ENCODE measurements at places on chromosomes 3 and 15. TPM values are rescaled to one million over a fixed set of nuclear protein-coding genes. Genes with fewer than 3 reads are reported as not detected.

TRH gene
- total RNA-seq, result not detected

- no peak for DNase-seq
Observed at GRCh38 chr3:46923559-46924350, 46.2 kb downstream of the PTH1R start.

- no peak for DNase-seq
Observed at GRCh38 chr15:80447077-80447476, 42.9 kb downstream of the ARNT2 start.

- DNase-seq, result no peak
Observed at GRCh38 chr3:88019024-88019423, 39.8 kb downstream of the CGGBP1 start.

- DNase-seq, result no peak
Observed at GRCh38 chr3:54928046-54928770, at the start of gene LRTM1. Gene LRTM1 (minus strand): TSS chr3:54928059. CDS start chr3:54927911, 148 bp downstream.

NANOGP8 gene
- not detected for total RNA-seq

GMPPB gene
- 33.0 TPM for total RNA-seq

DNA sequence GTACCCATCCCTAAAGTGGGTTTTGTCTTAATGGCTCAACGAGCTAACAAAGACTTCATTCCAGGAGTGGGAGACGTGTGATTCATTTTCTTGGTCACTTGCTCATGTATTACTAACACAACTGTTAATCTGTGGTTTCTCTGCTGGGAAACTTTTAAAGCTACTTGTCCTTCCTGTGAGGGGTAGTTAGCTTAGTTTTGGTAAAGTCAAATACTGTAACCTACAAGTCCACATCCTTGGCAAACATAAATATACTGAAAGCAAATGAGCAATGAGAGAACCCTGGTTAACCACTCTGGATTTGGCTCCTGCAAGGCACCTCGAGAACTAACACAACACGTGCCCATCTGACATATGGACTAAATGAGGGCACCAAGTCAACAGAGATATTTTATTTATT lies 19.9 kb downstream of the NOX5 start:
- DNase-seq, result no peak

IMP3 gene
- total RNA-seq, result 115 TPM

DNA sequence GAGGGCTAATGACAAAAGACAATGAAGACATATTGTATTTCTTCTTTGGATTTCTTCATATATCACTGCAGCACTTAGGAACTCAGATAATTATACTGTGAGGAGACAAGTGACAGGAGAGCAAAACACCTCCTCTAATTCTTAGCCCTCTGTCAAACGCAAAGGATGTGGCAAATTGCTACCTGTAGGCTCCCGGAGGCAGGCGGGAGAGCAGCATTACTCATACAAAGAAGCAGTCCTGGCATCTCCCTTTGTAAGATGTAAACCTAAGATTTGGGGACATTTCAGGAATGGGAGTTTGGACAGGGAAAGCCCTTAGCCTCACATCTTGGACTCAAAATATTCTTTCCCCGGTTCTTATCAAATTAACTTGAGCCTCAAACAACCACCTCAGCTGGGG lies 460.8 kb downstream of the SOX2 start:
- no peak for DNase-seq

DNA sequence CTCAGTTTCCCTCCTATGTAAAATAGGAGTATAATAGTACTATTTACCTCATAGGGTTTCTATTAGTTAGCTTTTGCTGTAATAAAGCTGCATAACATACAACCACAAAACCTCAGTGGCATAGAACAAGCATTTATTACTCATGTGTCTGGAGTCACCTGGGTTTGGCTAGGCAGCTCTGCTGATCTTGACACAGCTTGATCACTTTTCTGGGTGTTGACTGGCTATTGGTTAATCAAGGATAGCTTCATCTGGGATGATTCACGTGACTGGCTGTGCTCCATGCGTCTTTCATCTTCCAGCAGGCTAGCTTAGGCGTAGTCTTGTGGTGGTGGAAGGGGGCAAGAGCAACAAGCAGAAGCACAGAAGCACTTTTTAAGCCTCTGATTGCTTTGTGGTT lies 112.6 kb downstream of the SQOR start:
- no peak for DNase-seq
